ENCODE measurements at places on chromosomes 4 and X.

DNA sequence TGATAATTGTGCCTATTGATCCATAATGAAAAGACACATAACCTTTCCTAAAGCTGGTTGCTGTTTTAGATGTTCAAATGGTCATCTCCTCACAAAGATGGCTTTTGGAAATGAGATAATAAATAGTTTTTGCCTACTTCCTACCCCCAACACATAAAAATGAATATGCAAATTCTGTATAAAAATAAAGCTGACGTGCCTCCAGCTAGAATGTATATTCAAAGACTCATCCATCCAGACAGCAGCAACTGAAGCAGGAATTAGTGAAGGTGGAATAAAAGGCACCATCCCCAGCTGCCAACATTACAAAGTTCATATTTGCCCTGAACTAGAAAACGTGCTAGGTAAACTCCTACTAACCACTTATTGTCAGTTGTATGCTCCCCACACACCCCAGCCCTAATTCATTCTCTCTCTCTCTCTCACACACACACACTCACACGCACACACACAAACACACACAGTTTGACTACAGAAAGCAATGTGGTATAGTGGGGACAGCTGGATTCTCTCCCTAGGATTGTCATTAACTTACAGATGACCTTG is 53.6 kb downstream of the PCDH19 start:
- DNase-seq: no peak
- no peaks in the 10 kb centered on the region for H3K4me1 ChIP-seq
- H3K27ac ChIP-seq: no peak overlapping the region
- H3K36me3 ChIP-seq: no peaks in the 10 kb centered on the region
- no peak overlapping the region for H3K4me3 ChIP-seq

DNA sequence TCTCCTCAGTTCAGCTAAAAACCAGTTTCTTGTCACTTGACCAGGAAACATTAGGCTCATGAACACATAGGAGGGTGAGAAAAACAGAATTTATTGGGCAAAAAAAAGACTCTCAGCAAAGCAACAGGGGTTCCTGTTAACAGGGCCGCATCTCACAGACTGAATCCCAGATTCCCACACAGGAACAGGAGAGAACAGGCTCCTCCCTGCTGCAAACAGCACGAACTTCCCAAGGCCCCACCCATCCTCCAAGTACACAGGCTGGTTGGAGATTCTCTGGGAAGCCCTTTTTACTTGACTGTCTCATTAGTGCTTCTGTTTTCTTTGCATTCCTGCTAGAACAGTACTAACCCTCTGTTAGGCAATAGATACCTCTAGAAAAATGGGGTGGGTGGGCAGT is 52.4 kb upstream of the IL21 start:
- H3K36me3 ChIP-seq: no peaks in the 10 kb centered on the region
- no peak overlapping the region for H3K4me3 ChIP-seq
- no peak overlapping the region for H3K27ac ChIP-seq
- DNase-seq: no peak

GRCh38 chr4:120232050-120232449 is 165.4 kb upstream of the MAD2L1 start:
- no peak for DNase-seq
- no peaks in the 10 kb centered on the region for H3K27me3 ChIP-seq
- H3K4me3 ChIP-seq: no peak overlapping the region
- no peaks in the 10 kb centered on the region for H3K36me3 ChIP-seq

GRCh38 chrX:53481816-53482465 is 47.8 kb upstream of the HSD17B10 start:
- no peak overlapping the region for H3K4me3 ChIP-seq
- no peak overlapping the region for H3K27ac ChIP-seq
- H3K27me3 ChIP-seq: no peaks in the 10 kb centered on the region

DNA sequence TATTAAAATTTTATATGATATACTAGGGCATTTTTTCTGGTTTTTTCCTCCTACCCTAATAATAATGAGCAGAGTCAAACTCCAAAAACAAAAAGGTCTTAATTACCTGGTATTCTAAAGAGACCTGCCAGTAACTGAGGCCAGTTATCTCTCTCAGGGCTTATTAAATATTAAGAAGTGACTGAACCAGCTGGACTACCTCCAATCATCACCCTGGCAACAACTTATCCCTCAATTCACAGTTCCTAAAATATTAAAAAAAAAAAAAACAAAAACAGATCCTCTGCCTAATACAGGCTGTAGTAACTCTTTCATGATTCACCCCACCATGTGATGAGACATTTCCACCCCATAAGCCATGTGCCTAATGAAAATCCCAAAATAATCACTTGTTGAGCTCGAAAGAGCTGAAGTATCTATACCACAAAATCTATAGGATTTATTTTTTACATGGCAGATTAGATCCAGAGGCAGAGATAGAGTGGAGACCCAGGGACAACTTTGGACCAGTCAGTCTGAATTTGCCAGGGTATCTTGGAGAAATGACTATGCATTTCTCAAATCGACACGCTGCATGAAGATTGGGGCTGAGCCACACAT is 698.0 kb downstream of the FAT4 start:
- DNase-seq: no peak
- no peaks in the 10 kb centered on the region for H3K36me3 ChIP-seq
- H3K4me3 ChIP-seq: no peak overlapping the region
- no peaks in the 10 kb centered on the region for H3K27me3 ChIP-seq
- H3K27ac ChIP-seq: no peak overlapping the region

- H3K27ac ChIP-seq: no peak overlapping the region
- H3K4me3 ChIP-seq: no peak overlapping the region
- no peaks in the 10 kb centered on the region for H3K27me3 ChIP-seq
- no peak for DNase-seq
- no peaks in the 10 kb centered on the region for H3K36me3 ChIP-seq
- H3K4me1 ChIP-seq: peaks cover 4% of the 10 kb centered on the region
Observed at GRCh38 chr4:74446193-74446868, 1.4 kb downstream of the AREG start.

DNA sequence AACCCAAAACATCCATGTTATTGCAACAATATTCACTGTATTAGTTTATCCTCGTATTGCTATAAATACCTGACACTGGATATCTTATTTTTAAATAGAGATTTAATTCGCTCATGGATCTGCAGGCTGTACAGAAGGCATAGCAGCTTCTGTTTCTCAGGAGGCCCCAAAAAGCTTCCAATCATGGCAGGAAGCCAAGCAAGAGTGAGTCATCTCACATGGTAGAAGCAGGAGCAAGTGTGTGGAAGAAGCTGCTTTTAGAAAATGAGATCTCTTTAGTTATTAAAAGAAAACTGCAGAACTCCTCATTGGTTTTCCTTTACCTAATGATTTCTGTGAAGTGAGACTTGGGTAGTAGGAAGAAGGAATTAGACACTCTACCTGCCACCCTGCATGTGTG is 16.4 kb downstream of the ZNF732 start:
- no peaks in the 10 kb centered on the region for H3K4me1 ChIP-seq
- no peak for DNase-seq
- no peaks in the 10 kb centered on the region for H3K36me3 ChIP-seq
- no peaks in the 10 kb centered on the region for H3K27me3 ChIP-seq

DNA sequence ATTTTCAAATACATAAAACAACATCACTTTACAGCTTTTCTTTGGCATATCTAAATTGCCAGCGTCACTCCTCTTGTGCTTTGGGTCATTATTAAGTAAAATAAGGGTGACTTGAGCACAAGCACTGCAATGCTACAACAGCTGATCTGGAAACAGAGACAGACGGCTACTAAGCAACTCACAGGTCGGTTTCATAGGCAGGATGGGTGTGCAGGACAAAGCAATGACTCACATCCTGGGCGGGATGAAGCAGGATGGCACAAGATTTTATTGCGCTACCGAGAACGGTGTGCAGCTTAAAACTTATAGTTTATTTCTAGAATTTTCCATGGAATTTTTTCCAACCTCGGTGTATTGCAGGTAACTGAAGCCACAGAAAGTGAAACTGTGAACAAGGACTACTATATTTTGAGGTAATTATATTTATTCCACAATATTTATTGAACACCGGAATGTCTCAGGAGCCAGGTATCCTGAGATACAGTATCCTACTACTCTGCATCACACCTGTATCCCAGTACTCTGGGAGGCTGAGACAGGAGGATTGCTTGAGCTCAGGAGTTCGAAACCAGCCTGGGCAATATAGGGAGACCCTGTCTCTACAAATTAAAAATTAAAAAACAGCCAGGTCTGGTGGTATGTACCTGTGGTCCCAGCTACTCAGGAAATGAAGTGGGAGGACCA is 215.5 kb downstream of the APBB2 start:
- H3K4me1 ChIP-seq: no peaks in the 10 kb centered on the region
- H3K4me3 ChIP-seq: no peak overlapping the region
- no peak overlapping the region for H3K27ac ChIP-seq
- H3K27me3 ChIP-seq: no peaks in the 10 kb centered on the region
- no peak for DNase-seq

DNA sequence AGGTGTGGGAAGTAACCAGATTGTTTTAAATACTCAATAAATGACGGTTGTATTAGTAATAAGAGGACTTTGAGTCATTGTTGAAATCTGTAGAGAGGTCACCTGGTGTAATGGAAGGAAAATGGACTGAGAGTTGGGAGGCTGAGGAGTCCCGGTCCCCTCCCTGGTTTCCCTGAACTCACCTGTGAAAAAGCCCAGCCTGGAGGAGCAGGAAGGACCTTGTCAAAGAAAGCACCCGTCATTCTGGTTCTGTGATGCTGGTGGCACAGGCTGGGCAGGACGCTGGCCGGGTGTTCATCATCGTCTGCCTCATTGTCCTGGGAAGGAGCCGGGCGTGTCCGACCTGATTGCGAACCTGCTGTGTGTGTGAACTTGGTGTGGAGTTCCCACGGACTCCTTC is 70.8 kb downstream of the SORCS2 start:
- no peak for DNase-seq
- no peaks in the 10 kb centered on the region for H3K36me3 ChIP-seq

DNA sequence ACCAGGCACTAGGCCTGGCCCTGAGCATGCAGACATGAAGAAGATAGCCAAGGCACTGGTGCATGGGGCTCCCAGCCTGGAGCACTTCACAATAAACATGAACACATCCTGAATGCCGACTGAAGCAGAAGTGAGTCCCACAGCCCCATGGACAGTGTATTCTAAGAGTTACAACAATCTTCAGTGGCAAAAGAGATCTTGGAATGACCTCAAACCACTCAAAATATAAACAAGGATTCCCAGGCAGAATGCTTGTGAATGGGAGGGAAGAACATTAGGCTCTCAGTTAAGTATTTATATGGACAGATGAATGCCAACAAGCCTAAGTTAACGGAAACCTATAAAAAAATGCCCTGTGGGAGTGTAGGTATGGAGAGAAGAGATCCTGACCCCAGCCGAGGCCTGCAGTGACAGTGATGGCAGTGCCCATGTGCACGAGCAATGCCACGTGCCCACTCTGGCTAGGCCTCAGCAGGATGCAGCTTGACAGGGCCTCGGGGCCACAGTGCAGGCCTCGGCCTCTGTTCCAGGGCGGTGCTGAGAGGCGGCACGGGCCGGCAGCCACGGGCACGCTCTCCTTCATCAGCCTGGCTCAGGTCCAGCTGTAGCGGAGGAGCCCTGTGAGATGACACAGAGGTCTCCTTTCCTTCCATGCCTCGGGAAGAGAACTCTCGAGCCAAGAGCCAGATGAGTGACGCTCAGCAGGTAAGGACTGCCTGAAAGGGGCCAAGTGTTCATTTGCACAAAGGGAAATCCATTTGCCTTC is 49.2 kb downstream of the IRF2 start:
- H3K4me1 ChIP-seq: peaks cover 22% of the 10 kb centered on the region
- peaks cover 22% of the 10 kb centered on the region for H3K36me3 ChIP-seq
- H3K4me3 ChIP-seq: no peak overlapping the region
- H3K27me3 ChIP-seq: no peaks in the 10 kb centered on the region
- H3K27ac ChIP-seq: no peak overlapping the region

- no peak overlapping the region for H3K4me3 ChIP-seq
- no peaks in the 10 kb centered on the region for H3K36me3 ChIP-seq
- no peaks in the 10 kb centered on the region for H3K4me1 ChIP-seq
- no peak overlapping the region for H3K27ac ChIP-seq
- H3K27me3 ChIP-seq: no peaks in the 10 kb centered on the region
Observed at GRCh38 chrX:40120838-40121580, 23.3 kb upstream of the BCOR start.

GRCh38 chr4:4913147-4913561 is 53.7 kb downstream of the MSX1 start:
- H3K4me1 ChIP-seq: no peaks in the 10 kb centered on the region
- no peaks in the 10 kb centered on the region for H3K27me3 ChIP-seq
- no peak for DNase-seq
- no peak overlapping the region for H3K4me3 ChIP-seq
- no peaks in the 10 kb centered on the region for H3K36me3 ChIP-seq
- H3K27ac ChIP-seq: no peak overlapping the region

DNA sequence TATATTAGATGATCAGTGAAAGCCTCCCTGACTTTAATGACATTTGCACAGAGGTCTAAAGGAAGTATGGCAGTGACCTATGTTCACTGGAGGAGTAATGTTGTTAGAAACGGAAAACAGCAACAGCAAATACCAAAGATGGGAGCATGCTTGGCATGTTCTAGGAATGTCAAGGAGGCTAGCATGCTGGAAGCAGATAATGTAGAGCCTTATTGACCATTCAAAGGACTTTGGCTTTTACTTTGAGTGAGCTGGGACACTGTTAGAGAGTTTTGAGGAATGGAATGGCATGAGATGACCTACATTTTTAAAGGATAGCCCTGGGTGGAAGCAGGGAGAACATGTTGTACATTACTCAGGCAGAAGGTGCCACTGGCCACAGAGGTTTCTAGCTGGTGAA is 6.0 kb downstream of the RPA4 start:
- H3K27me3 ChIP-seq: no peaks in the 10 kb centered on the region
- H3K4me1 ChIP-seq: no peaks in the 10 kb centered on the region
- DNase-seq: no peak
- H3K36me3 ChIP-seq: no peaks in the 10 kb centered on the region

GRCh38 chr4:88697588-88698329 is at the start of gene NAP1L5:
NAP1L5 (minus strand) TSS chr4:88697829; CDS start chr4:88697754, 75 bp downstream.
- H3K27me3 ChIP-seq: no peaks in the 10 kb centered on the region
- H3K4me1 ChIP-seq: peaks cover 14% of the 10 kb centered on the region
- peak within 1 kb of the TSS; percentile 80 for H3K4me3 ChIP-seq

GRCh38 chr4:88185906-88186305 is 27.5 kb upstream of the ABCG2 start:
- DNase-seq: no peak

GRCh38 chrX:68693481-68694434 is 46.3 kb downstream of the STARD8 start:
- H3K36me3 ChIP-seq: no peaks in the 10 kb centered on the region
- H3K4me3 ChIP-seq: no peak overlapping the region
- H3K27me3 ChIP-seq: no peaks in the 10 kb centered on the region
- peak overlapping the region; percentile 31 for H3K27ac ChIP-seq
- DNase-seq: no peak

GRCh38 chr4:80333121-80333520 is 2.4 kb upstream of the CFAP299 start:
- H3K27ac ChIP-seq: no peak overlapping the region
- no peak for DNase-seq
- peaks cover 5% of the 10 kb centered on the region for H3K27me3 ChIP-seq
- H3K36me3 ChIP-seq: no peaks in the 10 kb centered on the region
- H3K4me1 ChIP-seq: peaks cover 11% of the 10 kb centered on the region

GRCh38 chr4:53348046-53348445 is 17.8 kb downstream of the SCFD2 start:
- no peaks in the 10 kb centered on the region for H3K4me1 ChIP-seq
- DNase-seq: no peak
- H3K36me3 ChIP-seq: no peaks in the 10 kb centered on the region
- no peak overlapping the region for H3K27ac ChIP-seq
- H3K4me3 ChIP-seq: no peak overlapping the region
